ENCODE measurements at places on chromosomes 11 and 22.
A peak's percentile ranks its signal among the peaks of the same experiment; 100 is the strongest.

GRCh38 chr22:47634347-47634746 lies 871.9 kb downstream of the TBC1D22A start:
- no peak for DNase-seq

DNA sequence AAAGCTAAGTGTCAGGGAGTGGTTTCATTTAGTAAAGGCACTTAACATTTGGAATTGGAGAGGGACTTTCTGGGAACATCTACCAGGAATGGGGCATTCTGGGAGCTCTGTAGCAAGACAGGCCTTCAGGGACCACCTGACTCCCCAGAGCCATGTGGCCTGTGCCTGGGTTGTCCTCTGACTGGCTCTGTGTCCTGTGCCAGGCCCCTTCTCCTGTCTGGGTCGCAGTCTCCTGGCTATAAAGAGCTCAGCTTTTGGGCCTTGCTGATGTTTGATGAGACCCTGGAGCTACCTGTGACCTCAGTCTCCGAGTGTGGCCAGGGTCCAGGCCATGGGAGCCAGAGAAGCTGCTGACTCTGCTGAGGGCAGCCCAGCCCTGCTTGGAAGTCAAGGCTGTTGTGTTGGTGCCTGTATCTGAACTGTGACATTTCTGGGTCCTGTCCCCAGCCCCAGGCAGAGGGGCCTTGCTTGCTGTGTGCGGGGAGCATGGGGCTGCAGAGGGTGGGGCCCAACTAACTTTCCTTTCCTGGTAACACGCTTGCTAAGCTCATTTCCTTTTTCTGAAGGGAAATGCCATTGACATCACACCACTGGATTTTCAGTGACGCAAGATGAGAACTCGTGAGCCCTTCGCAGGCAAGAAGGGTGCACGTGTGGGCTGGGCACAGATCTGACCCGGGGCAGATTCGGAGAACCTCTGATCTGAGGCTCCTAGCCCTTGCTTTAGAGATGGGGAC lies 41.3 kb downstream of the LRRC32 start:
- DNase-seq = no peak

DNA sequence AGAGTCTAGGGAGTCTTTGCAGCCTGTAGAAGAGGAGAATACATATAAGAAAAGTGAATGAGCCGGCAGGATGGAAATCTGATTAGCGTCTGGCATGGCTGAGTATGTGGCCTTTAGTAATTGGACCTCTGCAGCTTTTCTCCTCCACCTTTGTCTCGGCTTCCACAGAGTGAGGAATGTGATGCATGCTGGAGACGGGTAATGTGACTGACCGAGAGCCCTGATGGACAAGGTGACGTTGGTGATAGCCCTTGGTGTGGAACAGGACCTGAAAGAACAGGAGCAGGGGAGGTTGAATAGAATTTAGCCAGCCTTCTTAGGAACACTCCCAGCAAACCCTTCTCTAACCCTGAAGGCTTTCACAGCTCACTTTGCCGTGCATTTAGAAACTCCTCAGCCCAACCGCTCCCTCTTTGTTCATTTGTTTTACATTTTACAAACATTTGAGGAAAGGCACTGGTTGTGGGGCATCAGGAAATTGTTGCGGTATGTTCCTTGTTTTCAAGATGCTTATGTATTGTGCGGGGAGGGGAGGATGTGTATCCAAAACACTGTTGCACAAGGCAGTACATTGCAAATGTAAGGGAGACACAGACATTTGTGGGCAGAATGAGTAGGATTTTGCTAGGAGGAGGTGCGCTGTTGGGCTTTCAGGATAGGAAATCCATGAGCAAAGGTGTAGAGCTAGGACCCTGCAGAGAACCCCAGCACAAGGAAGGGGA lies 6.9 kb downstream of the GTPBP1 start:
- no peak for DNase-seq

DNA sequence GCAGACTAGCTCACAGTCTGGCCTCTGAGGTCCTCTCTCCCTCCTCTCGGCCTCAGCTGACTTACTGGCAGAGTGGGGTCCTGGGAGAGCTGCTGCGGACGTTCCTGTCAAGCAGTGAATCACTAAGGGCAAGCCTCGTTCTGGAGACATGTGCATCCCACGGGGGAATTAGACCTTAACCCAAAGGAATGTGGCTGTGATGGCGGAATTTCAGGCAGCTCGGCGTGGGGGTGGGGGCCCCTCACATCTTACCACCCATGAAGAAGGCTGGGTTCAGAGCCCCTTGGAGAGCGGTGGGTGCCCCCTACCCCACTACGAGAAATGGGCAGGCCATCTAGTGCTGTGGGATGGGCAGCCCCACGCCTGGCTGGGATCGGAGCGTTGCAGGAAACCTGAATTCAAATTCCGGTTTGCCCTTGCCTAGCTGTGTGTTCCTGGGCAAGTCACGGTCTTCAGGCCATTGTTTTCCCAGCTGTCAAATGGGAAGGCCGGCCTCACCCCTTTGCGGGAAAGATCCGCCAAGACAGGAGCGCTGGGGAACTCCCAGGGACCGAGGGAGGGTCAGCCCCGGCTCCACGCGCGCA lies 554 bp downstream of the LRRC32 start:
- DNase-seq = no peak

DNA sequence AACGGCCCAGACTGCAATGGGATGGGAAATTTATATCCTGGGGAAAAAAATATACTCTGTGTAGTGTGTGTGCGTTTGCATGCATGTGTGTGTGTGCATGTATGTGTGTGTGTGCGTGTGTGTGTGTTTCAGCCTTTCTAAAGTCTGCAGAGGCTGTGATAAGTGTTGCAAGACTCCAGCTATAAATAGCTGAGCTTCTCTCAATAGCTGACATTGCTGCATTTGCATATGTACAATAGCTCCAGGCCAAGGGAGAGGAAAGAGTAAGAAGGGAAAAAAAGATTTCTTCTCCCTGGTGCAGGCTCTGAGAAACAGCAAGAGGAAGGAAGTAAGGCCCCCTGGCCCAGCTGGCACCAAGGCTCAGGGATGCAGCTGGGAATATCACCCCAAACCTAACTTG lies 483.0 kb downstream of the MN1 start:
- DNase-seq = peak; percentile 12

Data from HFF-Myc (cell line).